Left ventricle myocardium inferior (tissue), 1 donor: ENCODE measurements at places on chromosomes 3 and 15. TPM values are rescaled to one million over a fixed set of nuclear protein-coding genes. Genes with fewer than 3 reads are reported as not detected.

GRCh38 chr3:195551381-195551978, 8.4 kb upstream of the PPP1R2 start:
- H3K4me1 ChIP-seq: peaks cover 22% of the 10 kb centered on the region
- H3K4me3 ChIP-seq: no peak overlapping the region
- H3K36me3 ChIP-seq: no peaks in the 10 kb centered on the region
- DNase-seq: peak; percentile 50
- H3K27me3 ChIP-seq: no peaks in the 10 kb centered on the region

DNA sequence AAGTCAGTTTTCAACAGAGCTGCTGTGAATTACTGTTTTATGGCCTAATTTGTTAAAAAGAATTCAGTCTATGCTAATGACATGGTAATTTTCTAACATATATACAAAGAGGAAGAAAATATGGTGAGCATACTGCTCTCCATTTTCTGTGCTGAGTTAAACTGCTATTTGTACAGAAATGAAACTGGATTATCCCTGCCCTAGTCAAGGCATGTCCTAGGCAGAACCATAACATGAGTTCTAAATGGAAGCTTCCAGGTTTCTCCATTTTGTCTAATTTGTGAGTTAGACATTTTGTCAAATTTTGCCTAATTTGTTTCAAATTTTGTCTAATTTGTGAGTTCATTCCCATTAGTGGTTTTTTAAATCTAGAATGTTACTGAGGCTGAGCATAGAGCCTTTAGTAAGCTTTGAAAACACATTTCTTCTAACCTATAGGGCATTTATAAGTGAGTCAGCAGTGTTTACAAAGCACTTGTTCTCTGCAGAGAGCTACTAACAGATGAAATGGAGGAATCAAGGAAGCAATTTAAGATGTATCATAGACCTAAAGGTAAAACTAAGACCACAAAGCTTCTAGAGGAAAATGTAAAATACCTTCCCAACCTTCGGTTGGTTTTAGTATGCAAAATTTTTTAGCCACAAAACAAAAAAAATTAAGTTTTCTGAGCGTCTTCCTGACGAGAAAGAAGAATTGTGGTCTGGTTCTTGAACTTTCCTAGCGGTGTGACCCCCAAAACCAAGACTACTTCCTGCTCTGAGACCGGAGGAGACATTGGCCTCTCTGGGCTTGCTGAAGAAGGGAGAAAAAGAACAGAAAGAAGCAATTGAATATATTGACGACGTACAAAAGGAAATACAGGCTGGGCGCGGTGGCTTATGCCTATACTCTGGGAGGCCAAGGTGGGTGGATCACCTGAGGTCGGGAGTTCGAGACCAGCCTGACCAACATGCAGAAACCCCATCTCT, 9.8 kb downstream of the P2RY14 start:
- DNase-seq: no peak
- no peaks in the 10 kb centered on the region for H3K36me3 ChIP-seq
- peak overlapping the region; percentile 33 for H3K27ac ChIP-seq
- H3K4me3 ChIP-seq: no peak overlapping the region

DNA sequence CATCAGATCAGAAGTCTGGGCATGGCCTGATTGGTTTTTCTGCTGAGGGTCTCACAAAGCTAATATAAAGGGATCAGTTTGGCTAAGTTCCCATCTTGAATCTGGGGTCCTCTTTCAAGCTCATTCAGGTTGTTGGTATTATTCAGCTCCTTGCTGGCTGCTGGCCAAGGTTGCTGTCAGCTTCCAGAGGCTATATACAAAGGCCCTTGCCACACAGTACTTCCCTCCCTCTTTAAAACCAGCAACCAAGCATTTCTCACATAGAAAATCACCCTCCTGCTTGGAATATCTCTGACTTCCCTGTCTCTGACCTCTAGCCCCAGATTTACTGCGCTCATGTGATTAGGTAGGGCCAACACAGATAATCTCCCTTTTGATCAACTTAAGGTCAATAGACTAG, 442.9 kb downstream of the ERC2 start:
- H3K4me1 ChIP-seq: no peaks in the 10 kb centered on the region
- no peak overlapping the region for H3K4me3 ChIP-seq
- H3K27ac ChIP-seq: no peak overlapping the region
- H3K36me3 ChIP-seq: no peaks in the 10 kb centered on the region
- DNase-seq: no peak

The ADAMTS17 gene
- 0.99 TPM for total RNA-seq

The AP3B2 gene
- 0.80 TPM for total RNA-seq
